ENCODE measurements at places on chromosomes 16 and 17.
A peak's percentile ranks its signal among the peaks of the same experiment; 100 is the strongest.

DNA sequence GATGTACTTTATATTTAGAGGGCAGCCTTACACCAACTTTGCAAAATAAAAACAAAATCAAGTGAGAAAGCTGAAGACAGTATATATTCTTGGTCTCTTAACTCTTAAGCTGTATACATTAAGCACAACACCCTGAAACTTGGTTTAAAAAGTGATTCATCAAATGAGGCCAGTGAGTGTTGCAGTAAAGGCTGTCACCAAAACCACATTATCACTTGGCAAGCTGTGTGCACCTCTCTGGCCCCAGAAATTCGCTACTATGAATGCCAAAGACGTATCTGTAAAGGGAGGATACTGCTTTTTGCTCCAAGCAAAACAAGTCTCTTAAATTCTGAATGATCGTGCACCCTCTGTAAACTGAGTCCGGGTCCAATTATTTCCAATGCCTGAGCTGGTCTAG is 163.9 kb downstream of the ZFHX3 start:
- DNase-seq, result no peak

GRCh38 chr16:50547340-50548124 is 664 bp upstream of the NKD1 start:
- no peak for DNase-seq

DNA sequence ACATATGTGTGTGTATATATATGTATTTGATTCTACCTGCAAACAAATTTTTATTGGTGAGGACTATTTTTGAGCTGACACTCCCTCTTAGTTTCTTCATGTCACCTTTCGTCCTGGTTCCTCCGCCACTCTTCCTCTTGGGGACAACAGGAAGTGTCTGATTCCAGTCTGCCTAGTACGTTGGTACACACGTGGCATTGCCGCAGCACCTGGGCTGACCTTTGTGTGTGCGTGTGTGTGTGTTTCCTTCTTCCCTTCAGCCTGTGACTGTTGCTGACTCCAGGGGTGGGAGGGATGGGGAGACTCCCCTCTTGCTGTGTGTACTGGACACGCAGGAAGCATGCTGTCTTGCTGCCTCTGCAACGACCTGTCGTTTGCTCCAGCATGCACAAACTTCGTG is 29.4 kb upstream of the CACNG5 start:
- no peak for DNase-seq

DNA sequence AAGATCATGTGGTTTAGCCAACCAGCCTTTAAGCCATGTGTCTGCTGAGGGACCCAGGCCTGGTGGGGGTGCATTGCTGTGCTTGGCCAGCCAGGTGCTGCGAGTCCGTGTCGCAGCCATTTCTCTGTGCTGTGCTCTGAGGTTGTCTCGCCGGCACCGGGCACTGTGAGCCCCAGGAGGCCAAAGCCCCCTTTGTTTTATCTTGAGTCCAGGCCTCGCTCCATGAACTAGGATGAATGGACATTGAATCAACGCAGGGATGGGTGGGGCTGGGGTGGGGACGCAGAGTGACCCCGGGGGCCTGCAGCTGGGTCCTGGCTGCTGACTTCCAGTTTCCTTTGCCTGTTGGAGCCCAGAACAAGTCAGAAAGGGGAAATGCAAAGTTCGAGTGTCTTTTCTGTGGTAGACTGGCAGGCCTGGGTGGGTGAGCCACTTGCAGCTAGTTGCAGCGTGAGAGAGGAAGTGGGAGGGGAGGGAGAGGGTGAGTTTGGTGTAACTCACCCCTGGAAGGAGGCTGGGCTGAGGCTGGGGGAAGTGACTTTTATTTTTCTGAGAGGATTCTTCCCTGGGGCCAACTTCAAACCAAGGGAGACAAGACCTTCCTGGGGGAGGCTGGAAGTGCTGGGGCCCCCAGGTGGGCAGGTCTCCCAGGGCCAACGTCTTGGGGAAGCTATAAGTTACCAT is 324.7 kb downstream of the SEC14L1 start:
- peak; percentile 62 for DNase-seq

DNA sequence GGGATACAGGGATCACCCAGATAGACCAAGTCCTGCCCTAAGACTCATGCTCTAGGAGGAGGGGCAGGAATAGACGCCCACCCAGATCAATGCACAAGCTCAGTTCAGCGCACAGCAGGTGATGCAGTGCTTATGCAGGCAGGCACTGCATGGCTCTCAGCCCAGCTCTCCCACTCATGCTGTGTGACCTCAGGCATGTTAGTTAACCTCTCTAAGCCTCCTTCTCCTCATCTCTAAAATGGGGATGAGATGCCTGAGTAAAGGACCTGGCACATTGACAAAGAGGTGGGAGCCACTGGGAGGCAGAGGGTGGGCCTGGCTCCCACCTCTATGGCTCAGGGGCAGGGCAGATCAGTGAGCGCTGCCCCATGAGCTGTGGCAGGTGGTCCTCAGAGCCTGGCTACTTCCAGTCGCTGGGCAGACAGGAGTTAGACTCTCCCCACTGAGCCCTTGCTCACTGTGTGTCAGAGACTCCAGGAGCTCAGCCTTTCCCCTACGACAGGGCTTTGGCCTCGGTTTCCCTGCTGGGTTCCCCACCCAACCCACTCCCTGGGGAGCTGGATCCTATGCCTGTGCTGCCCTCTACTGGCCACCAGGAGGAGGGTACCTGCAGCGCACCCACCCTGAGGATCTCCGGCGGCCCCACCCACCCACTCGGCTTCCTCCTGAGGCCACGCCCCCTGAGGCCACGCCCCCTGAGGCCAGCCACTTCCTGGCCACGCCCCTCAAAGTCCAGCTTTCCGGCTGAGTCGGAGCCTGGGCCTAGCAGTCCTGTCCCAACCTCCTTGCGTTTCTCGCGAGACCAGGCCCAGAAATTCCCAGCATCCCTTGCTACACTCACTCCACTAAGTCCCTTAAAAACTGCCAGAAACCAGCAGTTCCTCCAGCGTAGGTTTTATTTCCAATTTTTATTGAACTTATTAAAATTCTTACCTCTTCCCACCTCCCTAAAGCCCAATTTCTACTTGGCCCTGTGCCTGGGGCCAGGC is 196.1 kb downstream of the GSG1L start:
- peak; percentile 88 for DNase-seq

DNA sequence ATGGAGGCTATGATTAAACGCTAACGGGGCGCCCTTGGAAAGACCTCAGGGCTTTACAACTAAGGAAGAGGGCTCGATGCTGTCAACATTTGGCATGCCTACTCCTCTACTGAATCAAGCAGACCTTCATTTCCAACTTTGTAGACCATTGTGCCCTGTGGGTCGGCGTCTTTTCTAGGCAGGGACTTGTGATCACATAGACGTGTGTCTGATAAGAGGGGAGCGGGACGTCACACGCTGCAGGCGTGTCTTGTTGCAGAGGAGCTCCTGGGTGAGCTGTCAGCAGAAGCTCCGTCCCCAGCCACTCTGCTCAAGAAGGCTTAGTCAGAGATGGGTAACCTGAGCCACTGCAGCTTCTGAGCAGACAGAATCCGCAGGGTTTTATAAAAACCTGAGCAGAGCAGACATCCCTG is 2.8 kb downstream of the MAPK8IP3 start:
- peak; percentile 42 for DNase-seq

- DNase-seq, result peak; percentile 11
Measured at GRCh38 chr17:49554694-49555494, 20.8 kb upstream of the NXPH3 start.

DNA sequence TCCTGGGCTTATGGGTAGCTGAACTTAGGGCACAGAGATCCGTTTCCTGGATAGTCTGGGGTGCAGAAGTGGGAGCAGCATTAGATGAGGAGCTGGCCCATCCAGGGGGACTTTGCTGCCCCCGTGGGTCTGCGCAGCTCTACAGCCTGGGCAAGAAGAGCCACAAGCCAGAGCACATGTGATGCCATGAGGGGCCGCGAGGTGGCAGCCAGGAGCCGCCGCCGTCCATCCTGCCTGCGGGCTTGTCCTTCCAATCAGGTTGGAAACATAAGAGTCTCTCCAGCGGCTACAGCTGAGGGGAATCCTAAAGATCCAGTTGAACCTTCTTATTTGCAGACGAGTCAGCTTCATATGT is 21.9 kb downstream of the C1QTNF1 start:
- DNase-seq, result peak; percentile 87

DNA sequence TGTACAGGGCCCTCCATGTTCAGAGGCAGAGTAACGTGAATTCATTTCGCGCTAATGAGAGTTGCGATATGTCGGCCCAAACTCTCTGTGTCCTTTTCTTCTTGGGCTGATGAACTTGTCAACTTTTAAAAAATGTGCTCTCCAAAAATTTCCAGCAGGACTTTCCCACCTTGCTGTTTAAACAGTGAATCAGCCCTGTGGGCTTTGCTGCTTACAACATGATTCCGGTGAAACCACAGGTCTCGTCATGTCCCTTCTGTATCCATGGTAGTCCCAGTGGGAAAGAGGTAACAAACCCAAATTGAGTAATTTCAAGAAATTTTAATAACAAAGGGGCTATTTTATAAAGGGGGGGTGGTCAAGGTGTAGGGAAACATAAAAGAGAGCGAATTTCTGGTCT is 612.9 kb downstream of the MAF start:
- DNase-seq, result no peak

GRCh38 chr16:21194771-21195301 is 16.5 kb downstream of the ZP2 start:
- DNase-seq, result peak; percentile 10

DNA sequence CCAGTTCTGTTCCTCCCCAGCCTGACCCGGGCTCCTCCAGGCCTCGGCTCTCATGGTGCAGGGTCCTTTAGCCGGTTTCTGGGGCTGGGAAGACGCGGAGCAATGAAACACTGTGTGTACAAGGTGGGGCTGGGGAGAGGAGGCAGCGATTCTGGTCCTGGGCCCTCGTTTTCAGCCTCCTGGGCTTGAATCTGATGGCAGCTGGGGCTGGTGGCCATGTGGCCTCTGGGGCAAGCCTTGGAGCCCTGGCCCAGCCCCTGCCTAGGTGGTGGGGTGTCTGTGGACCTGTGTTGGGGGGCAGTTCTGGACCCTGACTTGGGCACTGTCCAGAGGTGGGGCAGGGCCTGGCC is 4.1 kb downstream of the FOXJ1 start:
- no peak for DNase-seq

DNA sequence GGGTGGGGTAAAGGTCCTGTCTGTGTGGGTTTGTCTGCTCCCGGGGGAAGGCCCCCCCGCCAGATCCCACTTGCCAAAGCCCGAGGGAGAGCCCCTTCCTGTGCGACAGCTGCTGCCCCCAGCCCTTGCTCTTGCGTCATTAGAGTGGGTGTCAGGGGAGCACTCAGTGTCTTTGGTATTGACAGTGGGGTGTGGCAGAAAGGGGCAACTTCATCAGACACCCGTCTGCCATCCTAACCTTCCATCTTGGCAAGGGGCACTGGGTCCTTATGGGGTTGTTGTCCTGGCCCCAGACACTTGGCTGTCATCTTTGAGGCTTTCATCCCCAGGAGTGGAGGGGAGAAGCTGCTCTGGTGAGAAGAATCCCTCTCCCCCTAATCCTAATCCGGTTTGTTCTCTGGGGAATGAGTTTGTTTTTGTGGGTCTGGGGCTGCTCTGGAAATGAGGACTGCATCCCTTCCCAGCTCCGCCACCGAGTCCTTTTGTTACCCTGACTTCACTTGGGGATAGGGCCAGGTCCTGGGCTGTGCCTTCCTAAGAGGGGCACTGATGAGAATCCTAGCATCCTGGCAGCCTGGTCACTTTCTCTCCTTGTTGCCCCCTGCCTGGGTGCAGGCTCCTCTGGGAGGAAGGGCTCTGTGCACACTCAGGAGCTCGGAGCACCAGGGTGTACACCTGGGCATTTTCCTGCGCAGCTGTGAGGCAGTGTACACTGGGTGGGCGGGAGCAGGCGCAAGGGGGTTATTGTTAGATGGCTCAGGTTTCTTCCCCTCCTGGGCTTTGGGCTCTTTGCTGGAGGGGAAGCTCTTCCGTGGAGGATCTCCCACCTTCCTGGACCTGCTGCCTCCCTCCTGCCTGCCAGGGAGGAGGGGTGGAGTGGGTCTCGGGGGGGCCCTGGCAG is 21.1 kb downstream of the GJD3 start:
- no peak for DNase-seq

DNA sequence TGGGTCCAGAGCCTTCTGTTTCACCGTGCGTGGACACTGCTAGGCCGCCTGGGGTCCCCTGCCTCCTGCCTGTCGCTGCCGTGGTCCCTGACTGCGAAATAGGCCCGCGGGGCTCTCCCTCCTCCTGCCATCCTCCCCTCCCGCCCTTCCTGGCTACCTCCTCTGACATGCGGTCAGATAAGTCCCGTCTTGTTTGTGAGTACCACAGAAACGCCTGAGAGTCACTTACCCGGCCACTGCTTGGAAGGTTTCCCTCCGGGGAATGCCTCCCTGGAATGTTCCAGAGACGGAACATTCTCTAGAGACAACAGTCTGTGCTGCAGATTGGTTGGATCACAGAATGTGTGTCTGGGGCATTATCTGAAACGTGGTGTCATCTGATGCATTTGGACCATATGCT is 22.7 kb downstream of the CIBAR2 start:
- DNase-seq, result peak; percentile 50

- DNase-seq, result no peak
Measured at GRCh38 chr17:81083125-81083765, 48.3 kb downstream of the BAIAP2 start.

DNA sequence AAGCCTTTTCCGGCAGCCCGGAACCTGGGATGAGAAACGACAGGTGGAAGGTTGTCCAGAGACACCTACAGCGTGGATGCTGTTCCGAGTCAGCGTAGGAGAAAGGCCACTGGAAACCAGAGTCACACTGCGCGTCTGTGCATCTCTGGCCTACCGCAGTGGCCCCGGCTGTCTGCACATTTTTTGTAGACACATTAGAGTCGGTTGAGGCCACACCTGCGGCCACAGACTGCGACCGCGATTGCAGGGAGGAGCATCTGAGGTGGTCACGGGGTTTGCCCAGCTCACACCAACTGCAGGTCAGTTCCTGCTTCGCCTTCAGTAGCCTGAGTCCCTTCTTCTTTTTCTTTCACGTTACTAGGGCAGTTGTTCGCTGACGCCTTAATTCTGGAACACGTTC is 52.4 kb downstream of the WDR45B start:
- DNase-seq, result no peak

- DNase-seq, result no peak
Measured at GRCh38 chr16:75064403-75065148, 52.0 kb downstream of the LDHD start.

DNA sequence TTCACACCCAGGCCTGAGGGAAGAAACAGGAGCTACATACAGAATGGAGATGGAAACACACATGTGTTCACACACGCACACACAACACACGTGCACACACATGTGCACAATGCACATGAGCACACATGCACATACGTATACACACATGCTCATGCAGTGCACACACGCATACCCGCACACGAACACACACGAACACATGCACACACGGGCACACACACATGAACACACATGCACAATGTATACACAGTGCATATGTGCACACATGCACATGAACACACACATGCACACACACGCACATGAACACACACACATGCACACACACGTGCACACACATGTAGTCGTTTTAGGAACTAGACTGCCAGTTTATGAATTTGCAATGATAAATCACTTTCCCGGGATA is 49.3 kb upstream of the CDR2 start:
- no peak for DNase-seq

- DNase-seq, result peak; percentile 92
Measured at GRCh38 chr17:38704606-38705522, at the start of gene MLLT6. Gene MLLT6, plus strand, starts transcription at chr17:38705273. Its CDS starts 360 bp downstream, at chr17:38705633.
